ENCODE measurements at places on chromosomes 13 and 19.

DNA sequence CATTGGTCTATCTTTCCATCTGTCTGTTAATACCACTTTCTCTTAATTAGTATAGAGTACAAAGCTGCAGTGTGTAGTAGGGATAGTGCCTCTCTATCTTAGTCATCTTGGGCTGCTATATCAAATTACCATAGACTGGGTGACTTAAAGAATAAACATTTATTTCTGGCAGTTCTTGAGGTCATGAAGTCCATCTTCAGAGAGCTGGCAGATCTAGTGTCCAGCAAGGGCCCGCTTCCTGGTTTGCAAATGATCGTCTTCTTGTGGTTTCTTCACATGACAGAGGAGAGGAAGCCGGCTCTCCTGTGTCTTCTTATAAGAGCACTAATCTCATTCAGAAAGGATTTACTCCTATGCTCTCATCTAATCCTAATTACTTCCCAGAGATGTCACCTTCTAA lies 6.1 kb downstream of the ZNF700 start:
- DNase-seq: no peak

DNA sequence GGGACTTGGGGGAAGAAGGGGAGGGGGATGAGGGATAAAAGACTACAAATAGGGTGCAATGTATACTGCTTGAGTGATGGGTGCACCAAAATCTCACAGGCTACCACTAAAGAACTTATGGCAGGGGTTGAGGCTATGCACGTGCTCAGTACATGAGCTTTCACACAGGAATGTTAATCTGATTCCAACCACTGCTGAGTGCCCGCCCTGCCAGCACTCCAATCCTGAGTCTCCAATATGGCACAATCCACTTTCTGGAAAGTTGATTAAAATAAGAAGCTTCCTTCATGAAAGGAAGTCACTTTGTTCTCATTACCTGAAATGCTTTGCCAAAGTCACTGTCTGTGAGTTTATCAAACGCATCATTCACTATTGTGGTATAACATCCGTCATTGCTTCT lies 463.0 kb downstream of the IRS2 start:
- no peak for DNase-seq

GRCh38 chr13:99258210-99258860 lies at the start of gene GPR18:
GPR18 (minus strand) TSS chr13:99258379; CDS start chr13:99255872, 2,507 bp downstream.
- no peak for DNase-seq

- no peak for DNase-seq
These were observed 268.2 kb downstream of the ZNF536 start for GRCh38 chr19:30640252-30640965.

DNA sequence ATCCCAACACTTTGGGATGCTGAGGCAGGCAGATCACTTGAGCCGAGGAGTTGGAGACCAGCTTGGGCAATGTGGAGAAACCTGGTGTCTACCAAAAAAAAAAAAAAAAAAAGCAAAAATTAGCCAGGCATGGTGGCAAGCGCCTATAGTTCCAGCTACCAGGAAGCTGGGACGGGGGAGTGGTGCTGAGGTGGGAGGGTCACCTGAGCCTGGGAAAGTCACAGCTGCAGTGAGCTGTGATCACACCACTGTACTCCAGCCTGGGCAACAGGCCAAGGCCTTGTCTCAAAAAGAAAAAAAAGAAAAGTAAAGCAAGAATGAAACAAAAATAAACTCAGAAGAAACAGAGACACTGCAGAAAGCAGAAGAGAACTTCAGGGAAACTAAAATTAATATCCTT lies 31.6 kb downstream of the MTRF1 start:
- DNase-seq: no peak

DNA sequence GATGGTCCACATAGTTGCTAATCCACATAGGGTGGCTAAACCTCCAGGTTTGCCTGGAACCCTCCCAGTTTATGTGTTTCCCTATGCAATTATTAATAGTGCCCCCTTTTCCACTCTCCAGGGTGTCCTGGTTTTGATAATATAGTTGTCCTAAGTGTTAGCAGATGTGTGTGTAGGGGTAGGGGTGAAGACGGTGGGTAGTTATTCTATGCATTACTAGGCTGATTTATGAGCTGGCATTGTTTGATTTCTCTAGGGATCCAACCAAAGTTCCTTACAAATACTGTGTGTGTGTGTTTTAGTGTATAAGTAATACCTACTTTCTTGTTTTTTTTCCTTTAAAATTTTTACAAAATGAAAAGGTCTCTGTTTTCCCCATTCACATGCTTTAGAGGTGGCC lies 21.1 kb downstream of the GTF2F2 start:
- no peak for DNase-seq

- no peak for DNase-seq
These were observed 69.6 kb upstream of the TSHZ3 start for GRCh38 chr19:31418692-31419430.

DNA sequence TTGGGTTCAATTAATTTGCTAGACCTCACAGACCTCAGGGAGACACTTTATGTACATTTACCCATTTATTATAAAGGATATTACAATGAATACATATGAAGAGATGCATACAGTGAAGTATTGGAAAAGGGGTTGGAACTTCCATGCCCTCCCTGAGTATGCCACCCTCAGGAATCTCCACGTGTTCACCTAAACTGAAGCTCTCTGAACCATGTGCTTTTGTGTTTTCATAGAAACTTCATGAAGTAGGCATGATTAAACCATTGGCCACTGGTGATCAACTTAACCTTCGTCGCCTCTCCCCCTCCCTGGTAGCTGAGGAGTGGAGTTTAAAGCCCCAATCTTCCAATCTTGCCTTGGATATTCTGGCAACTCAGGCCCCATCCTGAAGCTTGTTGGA lies 20.3 kb downstream of the ZNF160 start:
- DNase-seq: no peak

DNA sequence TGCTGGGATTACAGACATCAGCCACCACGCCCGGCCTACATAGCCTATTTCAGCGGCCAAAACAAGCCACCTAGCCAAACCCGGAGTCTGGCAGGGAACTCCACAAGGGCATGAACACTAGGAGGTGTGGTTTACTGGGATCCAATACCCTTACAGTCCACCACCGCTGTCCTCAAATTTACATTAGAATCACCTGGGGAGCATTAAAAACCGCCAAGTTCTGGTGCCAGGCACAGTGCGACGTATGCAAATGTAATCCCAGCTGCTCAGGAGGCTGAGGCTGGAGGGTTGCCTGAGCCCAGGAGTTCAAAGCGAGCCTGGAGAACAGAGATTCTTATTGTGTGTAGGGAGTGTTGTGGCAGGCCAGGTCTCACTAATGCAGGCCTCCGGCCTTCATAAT lies 4.2 kb upstream of the AP1M1 start:
- no peak for DNase-seq

DNA sequence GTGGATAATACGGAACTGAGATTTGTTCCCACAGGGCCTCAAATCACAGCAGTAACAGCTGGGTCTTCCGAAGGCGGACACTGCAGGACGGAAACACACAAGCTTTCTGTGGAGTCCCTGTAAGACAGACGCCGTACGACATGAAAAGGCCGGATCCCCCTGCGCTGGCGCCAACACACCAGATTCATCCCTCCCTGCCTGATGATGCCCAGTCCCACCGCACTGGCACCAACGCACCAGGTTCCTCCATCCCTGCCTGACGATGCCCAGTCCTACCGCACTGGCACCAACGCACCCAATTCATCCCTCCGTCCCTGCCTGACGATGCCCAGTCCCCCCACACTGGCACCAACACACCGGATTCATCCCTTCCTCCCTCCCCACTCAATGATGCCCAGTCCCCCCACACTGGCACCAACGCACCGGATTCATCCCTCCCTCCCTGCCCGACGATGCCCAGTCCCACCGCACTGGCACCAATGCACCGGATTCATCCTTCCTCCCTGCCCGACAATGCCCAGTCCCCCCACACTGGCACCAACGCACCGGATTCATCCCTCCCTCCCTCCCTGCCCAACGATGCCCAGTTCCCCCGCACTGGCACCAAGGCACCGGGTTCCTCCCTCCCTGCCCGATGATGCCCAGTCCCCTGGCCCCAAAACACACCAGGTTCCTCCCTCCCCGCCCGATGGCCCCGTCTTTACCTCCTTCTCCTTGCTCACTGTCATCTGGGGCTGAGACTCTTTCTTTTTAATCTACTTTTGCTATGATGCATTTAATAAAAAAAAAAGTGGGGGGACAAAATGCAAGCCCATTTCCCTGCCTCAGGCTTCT lies 55.1 kb downstream of the RASA3 start:
- no peak for DNase-seq

GRCh38 chr13:94480672-94481145 lies 1.2 kb upstream of the DCT start:
- DNase-seq: no peak

GRCh38 chr19:7766535-7766934 lies 3.5 kb downstream of the CLEC4M start:
- no peak for DNase-seq

GRCh38 chr13:44969551-44970484 lies 19.5 kb downstream of the NUFIP1 start:
- DNase-seq: no peak

- no peak for DNase-seq
These were observed 14.5 kb downstream of the PPFIA3 start for GRCh38 chr19:49133621-49134454.

DNA sequence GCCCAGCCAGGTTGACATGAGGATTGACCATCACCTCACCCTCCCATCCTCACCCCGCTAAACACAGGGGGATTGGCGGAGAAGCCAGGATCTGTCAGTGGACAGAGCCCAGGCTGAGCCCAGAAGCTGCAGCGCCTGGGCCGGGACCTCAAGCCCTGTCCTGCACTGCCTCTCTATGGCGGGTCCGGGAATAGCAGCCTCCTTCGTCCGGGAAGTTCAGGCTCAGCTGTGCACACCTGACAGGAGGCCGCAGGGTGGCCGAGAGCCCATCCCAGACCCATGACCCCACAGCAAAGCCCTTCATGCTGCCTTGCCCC lies 67.8 kb downstream of the SPACA7 start:
- DNase-seq: no peak

- no peak for DNase-seq
These were observed 20.6 kb downstream of the UBE2L5 start for GRCh38 chr13:30442926-30443325.

- no peak for DNase-seq
These were observed 75.5 kb downstream of the SOX1 start for GRCh38 chr13:112142401-112142930.

- DNase-seq: no peak
These were observed 28.3 kb downstream of the PIP5K1C start for GRCh38 chr19:3671680-3672574.

DNA sequence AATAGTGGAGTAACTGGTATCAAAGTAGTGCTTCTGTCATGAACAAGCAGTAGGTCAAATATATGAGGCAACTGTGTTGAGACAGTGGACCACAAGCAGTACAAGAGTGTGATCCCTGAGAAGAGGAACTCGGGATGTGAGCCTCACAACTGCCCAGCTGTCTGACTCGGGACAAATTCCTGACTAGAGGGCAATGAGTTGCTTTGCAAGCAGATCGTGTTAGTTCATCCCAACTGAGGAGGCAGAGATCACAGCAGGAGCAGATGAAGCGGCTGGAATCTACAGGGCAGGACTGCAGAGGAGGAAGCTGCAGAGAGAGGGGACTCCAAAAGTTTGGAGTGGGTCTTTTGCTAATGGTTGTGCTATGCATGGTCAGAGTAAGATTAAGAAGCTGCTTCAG lies 741.1 kb downstream of the DIAPH3 start:
- DNase-seq: no peak

DNA sequence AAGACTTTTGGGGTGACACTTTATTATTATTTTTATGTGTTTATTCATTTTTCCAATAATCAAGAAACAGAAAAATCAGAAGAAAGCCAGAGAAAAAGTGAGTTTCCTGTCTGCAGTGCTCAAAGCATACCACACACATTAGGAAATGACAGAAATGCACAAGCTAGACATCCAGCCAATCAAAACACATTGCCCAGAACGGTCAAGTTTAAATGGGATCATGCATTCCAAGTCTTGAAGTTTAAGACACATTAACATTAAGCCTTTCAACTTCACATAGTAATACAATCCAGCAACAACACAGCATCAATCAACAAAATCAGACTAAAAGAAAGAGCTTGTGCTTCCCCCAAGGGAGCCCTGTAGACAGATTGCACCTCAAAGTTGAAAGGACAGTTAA lies 28.7 kb upstream of the MEDAG start:
- DNase-seq: no peak

GRCh38 chr19:5627395-5627904 lies 4.6 kb downstream of the SAFB start:
- no peak for DNase-seq

DNA sequence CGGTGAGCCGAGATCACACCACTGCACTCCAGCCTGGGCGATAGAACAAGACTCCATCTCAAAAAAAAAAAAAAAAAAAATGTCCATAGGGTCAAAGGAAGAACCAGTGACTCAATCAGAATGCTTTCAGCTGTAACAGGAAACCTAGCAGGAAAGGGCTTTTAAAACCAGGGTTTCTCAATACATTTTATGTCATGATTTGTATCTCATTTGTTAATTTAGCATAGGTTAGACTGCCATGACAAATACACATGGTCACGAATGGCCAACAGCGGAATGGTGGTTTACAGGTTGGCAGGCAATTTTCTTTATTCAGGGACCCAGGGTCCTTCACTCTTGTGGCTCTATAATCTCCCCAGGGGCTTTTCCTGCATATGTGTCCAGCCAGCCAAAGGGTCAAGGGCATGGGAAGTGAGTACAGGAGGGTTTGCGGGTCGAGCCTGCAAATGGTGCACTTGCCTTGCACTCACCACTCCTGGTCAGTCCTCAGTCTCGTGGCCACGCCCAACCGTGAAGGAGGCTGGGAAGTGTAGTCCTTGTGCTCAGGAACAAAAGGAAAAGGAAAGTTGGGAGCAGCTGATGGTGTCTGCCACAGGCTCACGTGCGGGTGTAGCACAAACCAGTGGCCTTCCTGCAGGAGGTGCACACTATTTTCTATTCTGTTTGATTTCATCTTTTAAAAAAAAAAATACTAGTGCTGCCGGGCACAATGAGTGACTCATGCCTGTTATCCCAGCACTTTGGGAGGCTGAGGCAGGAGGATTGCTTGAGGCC lies 14.8 kb downstream of the DHX34 start:
- DNase-seq: no peak

DNA sequence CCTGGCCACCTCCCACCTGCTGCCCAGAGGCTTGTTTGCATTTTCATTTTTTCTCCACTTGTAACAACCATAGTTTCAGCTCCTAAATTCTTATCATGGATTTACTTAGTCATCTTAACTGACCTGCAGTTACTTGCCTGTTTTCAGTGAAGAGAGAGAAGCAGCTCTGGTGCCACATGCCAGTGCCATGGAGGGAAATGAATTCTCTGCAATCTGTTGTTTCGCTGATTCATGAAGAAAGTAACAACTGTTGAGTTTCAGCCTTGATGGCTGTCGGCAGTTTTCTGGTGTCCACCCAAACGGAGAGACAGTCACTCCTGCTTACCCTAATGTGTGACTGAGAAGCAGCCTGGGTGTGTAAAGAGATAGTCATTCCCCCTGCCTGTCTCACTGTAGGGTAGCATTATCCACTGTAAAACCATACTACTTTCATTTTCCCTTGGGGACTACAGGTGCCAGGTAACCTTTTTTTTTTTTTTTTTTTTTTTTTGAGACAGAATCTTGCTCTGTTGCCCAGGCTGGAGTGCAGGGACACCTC lies 116.1 kb downstream of the DNAJC3 start:
- no peak for DNase-seq

- no peak for DNase-seq
These were observed 579.4 kb upstream of the PRR20A start for GRCh38 chr13:56561327-56561726.

All from stimulated activated CD4-positive, alpha-beta T cell treated with anti-CD3 and anti-CD28 coated beads, Interleukin-15, amount 100 ng/mL, for 1 hour (primary cell).